ENCODE measurements at places on chromosomes 4 and X.

- no peak for DNase-seq
These were observed 51.4 kb downstream of the ENOX2 start for GRCh38 chrX:130851569-130851968.

DNA sequence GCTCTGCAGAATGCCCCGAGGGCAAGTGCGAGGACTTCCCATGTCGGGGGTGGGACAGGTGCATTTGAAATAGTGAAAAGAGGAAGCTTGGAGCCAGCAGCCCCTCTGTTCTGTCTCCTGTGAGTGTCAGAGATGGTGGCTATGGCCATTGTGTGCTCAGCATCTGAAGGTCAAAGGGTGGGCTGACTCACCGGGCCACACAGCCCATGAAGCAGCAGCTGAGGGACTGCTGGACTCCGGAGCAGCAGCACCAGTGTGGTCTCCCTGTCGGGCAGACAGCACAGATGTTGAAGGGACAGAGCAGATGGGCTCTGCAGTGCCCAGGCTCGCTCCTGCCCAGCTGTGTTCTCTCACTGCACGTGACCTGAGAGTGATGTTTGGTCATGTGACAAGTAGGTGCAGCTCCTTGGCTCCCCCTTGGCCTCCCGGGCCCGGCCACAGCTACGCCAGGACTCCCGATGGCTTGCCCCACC is 53.5 kb downstream of the TBC1D14 start:
- no peak for DNase-seq

- no peak for DNase-seq
These were observed 437.6 kb upstream of the AGA start for GRCh38 chr4:177879851-177880250.

GRCh38 chr4:173398220-173398619 is 696 bp downstream of the SCRG1 start:
- no peak for DNase-seq

- no peak for DNase-seq
These were observed 226.5 kb downstream of the FBXW7 start for GRCh38 chr4:152309418-152309817.

- no peak for DNase-seq
These were observed 387.8 kb downstream of the PRR32 start for GRCh38 chrX:127207326-127207725.

GRCh38 chr4:126306152-126306869 is 991.6 kb downstream of the FAT4 start:
- DNase-seq = no peak

- no peak for DNase-seq
These were observed 34.1 kb downstream of the ART3 start for GRCh38 chr4:76108467-76109181.

DNA sequence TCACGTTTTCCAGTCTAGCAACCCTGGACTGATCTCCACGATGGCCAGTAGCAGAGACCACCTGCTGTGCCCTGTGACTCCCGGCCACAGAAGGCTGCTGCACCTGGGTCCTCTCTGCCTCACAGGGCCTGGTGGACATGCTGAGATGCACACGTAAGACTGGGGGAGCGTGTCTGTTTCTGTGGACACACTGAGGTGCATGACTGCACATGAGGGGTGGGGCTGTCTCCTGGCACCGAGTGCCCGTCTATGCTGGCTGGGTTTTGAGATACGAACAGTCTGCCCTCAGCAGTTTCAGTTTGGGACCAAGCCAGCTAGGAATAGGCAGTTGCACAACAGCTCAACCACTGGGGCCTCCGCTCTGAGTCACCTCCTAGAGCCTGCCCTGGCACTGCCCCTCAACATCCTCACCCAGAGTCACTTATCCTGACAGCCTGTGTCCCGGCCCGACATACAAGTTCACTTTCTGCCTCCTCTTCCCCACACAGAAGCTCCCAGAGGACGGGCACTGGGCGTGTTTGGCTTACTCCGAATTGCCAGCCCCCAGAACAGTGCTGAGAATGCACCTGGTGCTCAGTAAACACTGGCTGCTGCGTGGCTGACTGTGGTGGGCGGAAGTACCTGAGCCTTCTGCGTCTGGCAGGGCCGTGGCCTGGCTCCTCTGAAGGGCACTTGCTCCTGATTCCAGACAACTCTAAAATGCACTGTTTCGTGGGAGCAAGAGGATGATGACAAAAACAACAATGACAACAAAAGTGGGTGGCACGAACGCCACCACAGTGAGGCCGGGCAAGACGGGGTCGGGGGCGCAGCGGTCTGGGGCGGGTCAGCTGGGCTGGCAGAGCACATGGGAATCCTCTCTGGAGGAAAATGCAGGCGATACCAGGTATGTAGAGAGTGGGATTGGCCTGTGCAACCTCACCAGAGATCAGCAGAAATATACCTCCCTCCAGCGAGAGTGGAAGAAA is 30.9 kb downstream of the RNF212 start:
- peak; percentile 92 for DNase-seq

GRCh38 chr4:158410272-158410671 is 111.4 kb upstream of the RXFP1 start:
- no peak for DNase-seq

- DNase-seq = no peak
These were observed 28.1 kb upstream of the GLRA3 start for GRCh38 chr4:174856926-174857800.

DNA sequence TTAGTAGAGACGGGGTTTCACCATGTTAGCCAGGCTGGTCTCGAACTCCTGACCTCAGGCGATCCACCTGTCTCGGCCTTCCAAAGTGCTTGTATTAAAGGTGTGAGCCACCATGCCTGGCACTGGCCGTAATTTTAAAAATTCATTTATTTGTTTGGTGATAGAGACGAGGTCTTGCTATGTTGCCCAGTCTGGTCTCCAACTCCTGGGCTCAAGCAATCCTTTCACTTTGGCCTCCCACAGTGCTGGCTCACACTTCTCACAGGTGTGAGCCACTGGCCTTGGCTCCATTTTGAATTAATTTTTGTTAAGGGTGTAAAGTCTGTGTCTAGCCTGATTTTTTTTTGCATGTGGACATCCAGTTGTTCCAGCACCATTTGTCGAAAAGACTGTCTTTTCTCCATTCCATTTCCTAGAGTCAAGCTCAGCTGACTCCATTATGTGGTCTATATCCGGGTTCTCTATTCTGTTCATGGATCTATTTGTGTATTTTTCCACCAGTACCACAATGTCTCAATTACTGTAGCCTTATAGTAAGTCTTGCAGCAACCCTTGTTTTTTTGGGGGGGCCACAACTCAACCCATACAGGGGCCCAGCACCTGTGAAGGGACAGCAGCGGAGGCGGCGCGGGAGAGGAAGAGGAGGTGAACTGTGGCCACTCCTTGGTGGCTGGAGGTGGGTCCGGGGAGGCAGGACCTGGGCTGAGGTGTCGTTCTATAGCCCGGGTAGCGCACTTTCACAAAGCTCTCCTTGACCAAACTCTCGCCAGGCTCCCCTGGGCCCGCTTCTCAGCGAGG is 1.5 kb upstream of the NSD2 start:
- DNase-seq = no peak

- DNase-seq = no peak
These were observed 1540.1 kb upstream of the PCDH10 start for GRCh38 chr4:131609039-131609438.

DNA sequence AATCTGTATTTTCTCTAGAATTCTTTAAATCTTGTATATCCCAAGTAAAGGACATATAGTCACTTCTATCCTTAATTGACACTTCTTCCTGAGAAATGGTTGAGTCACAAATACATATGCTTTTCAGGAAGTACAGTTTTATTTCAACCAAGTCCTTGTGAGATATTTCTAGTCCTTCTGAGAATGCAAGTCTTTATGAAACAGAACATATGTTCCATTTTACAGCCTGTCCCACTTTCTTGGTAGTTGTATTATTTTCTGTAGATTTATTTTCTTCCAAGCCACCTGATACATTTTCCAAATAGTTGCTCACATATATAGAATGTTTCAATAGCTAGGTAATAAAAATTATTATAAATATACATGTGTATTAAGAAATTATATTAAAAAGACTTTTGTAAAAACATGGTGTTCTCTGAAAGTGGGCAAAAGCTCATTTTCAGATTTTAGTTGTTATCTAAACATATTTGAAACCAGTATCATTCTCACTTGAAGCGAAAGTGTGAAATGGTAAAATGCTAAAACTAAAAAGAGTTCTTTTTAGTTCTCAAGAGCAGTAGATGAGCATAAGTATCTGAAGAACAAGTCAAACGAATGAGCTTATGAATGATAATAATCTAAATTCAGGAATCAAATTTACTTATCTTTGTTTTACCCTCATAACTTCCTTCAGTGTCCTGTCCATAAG is 468.0 kb downstream of the EPHA5 start:
- DNase-seq = no peak

- DNase-seq = no peak
These were observed 182.1 kb downstream of the SH3KBP1 start for GRCh38 chrX:19705196-19705769.

GRCh38 chrX:34528081-34528480 is 129.0 kb downstream of the TMEM47 start:
- no peak for DNase-seq

DNA sequence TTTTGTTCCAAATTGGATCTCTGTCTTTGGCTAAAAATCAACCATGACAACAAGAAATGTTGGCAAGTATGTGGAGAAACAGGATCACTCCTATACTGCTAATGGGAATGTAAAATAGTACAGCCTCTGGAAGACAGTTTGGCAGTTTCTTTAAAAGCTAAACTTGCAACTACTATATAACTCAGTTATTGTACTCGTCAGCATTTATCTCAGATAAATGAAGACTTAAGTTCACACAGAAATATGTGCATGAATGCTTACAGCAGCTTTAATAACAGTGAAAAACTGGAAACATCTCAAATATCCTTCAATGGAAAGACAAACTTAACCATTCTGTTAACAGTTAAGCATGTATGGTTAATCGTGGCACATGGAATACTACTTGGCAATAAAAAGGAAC is 15.4 kb upstream of the HAND2 start:
- no peak for DNase-seq

DNA sequence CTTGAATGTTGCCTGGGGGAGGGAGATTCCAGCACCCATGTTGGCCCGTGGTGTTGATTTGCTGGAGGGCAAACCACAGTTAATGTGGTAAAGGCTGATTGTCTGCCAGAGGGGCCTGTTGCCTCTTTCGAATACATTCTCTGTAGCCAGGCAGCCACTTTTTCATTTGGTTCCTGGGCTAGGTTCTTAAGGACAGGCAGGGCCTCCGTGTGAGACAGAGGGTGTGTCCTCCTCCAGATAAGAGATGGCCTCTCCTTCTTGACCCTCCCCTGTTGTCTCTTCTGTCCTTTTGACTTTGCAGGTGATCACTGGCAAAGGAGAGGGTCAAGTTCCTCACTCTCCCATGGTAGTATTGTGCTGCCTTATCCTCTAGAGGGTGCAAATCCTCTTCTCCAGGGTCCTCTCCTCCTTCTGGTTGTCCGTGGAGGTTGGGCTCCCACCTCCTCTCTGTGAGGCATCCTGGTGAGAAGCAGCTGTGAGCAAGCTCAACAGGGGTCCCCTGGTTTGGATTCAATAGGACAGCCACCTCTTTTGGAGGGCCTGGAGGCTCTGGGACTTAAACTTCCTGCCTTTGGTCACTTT is 44.9 kb downstream of the ZNF182 start:
- DNase-seq = no peak

GRCh38 chr4:24137671-24138601 is 248.1 kb upstream of the PPARGC1A start:
- no peak for DNase-seq

DNA sequence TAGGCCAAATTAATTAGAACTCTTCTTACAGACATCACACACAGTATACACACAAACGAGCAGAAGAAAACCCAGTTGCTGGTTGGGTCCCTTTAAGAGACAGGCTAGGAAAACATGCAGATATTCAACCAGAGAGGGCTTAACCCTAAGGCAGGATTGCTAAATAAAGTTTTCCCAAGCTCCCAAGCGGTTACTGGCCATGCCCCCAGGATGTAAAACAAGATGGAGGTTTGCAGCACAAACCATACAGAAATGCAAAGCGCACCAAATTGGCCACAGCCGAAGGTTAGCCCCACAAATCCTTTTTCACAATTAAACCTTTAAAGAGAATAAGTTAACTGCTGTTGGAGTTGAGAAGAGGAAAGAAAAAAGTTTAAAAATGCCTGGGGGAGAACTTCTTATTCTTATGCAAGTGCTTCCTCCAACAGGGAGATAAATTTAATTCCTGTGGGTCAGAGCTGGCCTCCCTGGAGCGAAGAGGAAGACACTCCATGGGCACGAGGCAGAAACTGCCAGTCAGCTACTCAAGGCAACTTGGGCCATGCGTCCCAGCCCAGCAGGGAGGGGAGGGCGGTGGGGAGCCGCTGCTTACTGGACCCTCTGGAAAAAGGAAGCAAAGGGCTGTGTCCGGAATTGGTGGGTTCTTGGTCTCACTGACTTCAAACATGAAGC is 167.6 kb upstream of the ARSJ start:
- DNase-seq = no peak

- no peak for DNase-seq
These were observed 172.4 kb upstream of the MAGEB16 start for GRCh38 chrX:35625714-35626113.

GRCh38 chr4:108029731-108030130 is 40.0 kb downstream of the HADH start:
- DNase-seq = no peak

GRCh38 chr4:151417164-151417571 is 8.2 kb downstream of the FHIP1A start:
- DNase-seq = peak; percentile 68

DNA sequence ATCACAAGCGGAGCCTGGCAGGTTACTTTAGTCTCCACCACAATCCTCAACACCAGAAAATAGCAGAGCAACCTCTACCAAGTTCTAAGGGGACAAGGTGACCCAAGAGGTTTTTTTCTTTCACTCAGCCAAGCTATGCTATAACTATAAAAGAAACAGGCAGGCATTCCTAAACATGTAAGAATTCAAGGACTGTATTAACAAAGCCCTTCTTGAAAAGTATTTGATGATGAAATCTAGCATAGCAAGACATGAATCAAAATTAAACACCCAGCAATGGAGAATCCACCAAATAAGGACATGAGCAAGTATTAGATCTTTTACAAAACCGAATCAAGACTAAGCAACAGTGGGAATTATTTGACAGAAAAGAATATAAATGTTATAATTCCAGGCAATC is 25.7 kb upstream of the C1QTNF7 start:
- no peak for DNase-seq

- DNase-seq = no peak
These were observed 367.6 kb downstream of the ARHGAP24 start for GRCh38 chr4:85842540-85842939.

GRCh38 chr4:1674682-1675081 is 9.4 kb downstream of the FAM53A start:
- no peak for DNase-seq

DNA sequence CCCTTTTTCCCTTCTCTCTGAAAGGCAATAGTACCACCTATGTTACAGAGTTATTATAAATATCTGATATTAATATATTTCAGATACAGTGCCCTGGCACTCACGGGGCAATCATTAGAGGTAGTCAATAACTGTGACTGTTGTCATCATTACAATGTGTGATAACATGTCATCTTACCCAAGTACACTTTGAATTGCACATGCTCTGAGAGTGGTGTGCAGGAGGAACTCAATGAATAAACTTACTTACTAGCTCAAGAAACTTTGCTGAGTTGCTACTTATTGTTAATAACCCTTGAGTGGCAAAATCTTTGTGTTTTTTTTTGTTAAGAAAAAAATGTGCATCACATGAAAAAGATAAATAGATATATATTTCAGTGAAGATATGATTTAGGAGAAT is 275.1 kb upstream of the RASGEF1B start:
- DNase-seq = no peak
